NCI-H2081 treated with DMSO at 0.1 percent for 48 hours (cell line): ENCODE measurements at places on chromosomes 2 and 18.

- DNase-seq, result no peak
These were observed 34.3 kb downstream of the FANCL start for GRCh38 chr2:58206785-58207184.

- DNase-seq, result no peak
These were observed 91.2 kb downstream of the KCTD1 start for GRCh38 chr18:26457195-26457594.

DNA sequence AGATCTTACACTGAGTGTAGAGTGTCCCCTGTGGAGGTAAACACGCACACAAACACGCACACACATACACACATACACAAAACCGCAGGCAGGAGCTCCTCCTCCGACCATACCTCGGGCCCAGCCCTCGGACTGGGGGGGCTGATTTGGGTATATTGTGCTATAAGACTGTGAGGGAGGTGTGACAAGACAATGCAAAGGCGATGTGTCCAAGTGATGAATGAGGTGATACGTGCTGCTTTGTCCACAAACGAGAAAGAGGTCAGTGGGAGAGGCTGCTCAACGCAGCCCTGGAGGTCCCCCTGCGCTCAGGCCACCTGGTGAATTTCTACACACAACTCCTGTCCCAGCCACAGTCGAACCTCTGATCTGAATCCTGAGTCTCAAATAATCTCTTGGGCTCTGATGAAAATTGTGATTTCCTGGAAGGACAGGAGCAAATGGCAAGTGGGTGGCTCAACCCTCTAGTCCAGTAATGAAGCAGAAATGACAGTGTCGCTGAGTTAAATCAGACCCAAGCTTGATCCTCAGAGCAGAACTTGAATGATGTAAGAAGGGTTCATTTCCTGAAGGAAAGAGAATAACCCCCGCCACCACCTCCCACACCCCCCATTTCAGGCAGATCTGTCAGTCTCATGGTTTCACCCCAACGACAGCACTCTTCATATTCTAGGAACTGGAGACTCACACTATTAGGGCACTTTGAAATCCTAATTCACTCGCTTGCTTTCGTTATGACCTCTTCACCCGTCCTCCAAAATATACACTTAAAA, 48.9 kb upstream of the ASXL2 start:
- DNase-seq, result no peak

DNA sequence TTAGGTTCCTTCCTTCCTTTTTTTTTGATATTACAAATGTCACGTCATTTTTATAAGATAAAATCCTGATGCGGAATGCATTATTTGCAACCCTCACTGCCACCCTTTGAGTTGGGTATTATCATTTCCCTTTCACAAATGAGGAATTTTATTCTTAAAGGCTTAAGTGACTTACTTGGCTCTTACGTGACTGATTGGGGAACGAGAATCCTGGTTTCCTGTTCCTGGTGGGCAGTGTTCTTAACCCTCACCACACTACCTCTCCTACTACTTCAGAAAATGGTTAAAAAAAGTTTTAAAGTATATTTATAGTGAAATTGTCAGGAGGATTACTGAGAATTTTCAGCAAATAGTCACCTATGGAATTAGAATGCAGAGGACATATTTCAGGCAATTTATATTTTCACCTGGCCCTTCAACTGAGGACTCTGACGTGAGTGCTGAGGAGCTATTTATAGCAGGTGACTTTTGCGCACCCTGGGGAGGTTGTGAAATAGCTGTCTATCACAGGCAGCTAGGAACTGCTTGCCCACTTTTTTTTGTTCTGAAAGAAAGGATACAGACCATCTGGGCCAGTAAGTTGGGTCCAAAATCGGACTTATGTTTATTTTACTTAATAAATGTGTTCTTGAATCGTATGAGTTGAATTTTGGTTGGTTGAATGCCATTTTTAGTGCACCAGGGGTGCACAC, 18.7 kb upstream of the RASGRP3 start:
- no peak for DNase-seq

DNA sequence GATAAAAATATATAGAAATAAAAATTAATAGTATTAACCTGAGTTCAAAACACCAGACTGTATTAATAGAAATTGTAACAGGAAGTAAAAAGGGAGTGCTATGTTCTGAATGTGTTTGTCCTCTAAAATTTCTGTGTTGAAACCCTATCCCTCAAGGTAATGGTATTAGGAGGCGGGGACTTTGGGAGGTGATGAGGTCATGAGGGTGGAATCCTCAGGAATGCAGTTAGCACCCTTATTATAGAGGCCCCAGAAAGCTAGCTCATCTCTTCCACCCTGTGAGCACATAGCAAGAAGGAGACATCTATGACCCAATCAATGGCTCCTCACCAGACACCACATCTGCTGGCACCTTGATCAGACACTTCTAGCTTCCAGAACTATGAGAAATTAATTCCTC, 124.5 kb downstream of the CMPK2 start:
- no peak for DNase-seq

GRCh38 chr2:108316461-108317258, 28.0 kb downstream of the SULT1C2 start:
- DNase-seq, result no peak

DNA sequence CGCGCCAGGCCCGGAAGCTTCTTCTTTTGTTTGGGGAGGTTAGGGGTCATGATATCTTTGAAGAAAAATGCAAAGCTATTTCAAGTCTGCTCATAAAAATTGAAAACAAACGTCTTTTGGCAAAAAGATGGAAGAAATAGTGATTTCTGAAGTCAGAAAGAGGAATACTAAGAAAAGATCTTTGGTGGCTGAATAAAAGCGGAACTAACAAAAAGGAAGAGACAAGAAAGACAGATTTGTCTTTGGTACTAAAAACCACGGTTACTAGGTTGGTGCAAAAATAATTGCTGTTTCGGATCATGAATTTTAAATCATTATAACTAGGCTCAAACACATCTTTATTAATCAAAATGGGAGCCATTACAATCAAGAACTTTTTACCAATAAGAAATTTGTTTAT, 164.6 kb upstream of the TRIB2 start:
- DNase-seq, result no peak
